ENCODE measurements at places on chromosomes 3 and 15. TPM values are rescaled to one million over a fixed set of nuclear protein-coding genes. Genes with fewer than 3 reads are reported as not detected.

The FANCD2OS gene
- total RNA-seq, result not detected

The MAPK6 gene
- 91.7 TPM for total RNA-seq

The TRIM59 gene
- total RNA-seq, result 24.5 TPM

The CHL1 gene
- total RNA-seq, result 32.5 TPM

The SLC28A1 gene
- not detected for total RNA-seq

The NANOGP8 gene
- 0.36 TPM for total RNA-seq

The MLF1 gene
- 20.2 TPM for total RNA-seq

The PHC3 gene
- 71.8 TPM for total RNA-seq

The MITF gene
- 15.7 TPM for total RNA-seq

DNA sequence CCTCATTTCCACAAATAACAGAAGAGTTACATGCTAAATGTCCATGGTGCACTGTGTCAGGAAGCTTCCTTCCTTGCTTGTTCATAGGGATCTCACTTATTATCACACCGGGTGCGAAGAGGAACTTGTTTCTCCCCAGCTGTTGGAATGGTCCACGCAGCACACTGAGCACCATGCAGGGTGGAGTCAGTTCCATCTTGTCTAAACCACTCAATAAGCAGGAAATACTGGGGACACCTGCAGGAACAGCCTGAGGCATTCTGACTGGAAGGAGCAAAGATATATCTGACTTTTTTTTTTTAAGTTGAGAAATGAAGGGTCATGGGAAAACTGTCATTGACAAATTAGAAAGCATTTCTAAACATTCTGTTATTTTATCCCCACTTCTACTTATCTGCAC, 70.0 kb upstream of the WDR72 start:
- DNase-seq, result no peak

DNA sequence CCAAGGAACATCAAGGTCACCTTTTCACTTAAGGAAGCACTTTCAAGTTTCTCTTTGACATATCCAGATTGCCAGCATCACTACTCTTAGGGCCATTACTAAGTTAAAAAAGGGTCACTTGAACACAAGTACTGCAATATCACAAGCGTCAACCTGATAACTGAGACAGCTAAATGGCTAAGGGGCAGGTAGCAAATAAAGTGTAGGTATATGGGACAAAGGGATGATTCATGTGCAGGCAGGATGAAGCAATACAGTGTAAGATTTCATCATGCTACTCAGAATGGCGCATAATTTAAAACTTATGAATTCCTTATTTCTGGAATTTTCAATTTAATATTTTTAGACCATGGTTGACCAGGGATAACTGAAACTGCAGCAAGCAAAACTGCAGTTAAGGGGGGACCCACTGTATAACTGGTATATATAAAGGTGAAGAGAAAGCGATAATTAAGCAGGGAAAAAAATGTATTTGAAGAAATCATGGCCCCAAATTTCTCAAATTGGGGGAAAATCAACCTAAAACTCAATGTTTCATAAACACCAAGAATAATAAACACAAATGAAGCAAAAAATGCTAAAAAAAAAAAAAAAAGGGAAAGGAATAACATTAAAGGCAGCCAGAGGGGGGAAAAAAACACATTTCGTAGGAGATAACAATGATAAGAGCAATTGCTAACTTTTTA, 13.1 kb downstream of the CCR1 start:
- no peak for DNase-seq

GRCh38 chr3:27342267-27342666, 26.9 kb downstream of the NEK10 start:
- DNase-seq, result no peak

GRCh38 chr3:74139648-74140047, 474.8 kb downstream of the CNTN3 start:
- DNase-seq, result no peak

- DNase-seq, result no peak
These were observed 3.1 kb downstream of the PPP1R2 start for GRCh38 chr3:195540027-195540426.

DNA sequence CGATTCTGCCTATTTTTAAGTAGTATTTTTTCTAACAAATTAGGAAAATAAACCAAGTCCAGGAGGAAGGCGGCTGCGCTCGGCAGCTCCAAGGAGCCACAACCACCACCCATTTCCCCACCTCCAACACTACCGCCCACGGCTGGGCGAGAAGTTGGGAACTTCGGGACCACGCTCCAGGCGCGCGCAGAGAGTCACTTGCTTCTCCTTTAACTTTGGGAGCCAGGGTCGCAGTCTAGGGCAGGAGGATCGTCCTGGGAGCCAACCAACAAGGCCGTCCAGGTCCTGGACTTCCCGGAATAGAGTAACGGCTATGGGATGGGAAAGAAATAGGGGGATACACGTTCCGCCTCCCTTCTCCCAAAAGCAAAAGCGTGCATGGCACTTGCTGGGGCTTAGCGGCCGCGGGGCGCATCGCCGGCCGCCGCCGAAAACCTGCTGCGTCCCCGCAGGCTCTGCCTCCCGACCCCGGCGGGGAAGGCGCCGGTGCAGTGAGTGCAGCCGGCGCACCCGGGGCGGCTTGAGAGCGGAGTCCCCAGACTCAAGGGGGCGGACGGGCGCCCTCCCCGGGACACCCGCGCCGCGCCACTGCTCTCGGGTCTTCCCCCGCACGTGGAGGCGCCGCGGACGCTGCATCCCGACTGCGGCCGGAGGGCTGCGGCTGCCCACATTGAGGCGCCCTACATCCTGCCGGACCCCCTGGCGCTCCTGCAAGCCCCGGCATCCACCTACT, 699 bp downstream of the MEGF11 start:
- no peak for DNase-seq

DNA sequence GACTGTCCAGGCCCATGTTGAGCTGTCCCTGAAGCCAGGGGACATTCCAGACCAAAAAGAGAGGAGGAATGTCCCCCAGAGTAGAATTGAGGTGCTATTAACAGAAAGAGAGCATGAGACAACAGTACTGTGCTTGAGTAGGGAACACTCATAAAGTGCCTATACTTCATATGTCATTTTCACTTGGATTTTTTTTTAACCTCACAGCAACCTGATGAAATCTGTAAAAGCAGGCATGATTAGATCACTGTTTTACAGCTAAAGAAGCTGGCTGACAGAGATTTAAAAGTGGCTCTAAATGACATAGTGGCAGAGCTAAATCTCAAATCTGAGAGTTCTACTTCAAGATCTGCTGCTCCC, 18.8 kb downstream of the PODXL2 start:
- DNase-seq, result no peak

GRCh38 chr15:83846847-83847246, 192.9 kb downstream of the ADAMTSL3 start:
- no peak for DNase-seq

- DNase-seq, result peak; percentile 28
These were observed 1.4 kb downstream of the DVL3 start for GRCh38 chr3:184156522-184156955.

GRCh38 chr3:129658110-129658843, 51.8 kb upstream of the PLXND1 start:
- DNase-seq, result no peak

- DNase-seq, result no peak
These were observed 27.8 kb downstream of the WNT7A start for GRCh38 chr3:13851997-13852637.

DNA sequence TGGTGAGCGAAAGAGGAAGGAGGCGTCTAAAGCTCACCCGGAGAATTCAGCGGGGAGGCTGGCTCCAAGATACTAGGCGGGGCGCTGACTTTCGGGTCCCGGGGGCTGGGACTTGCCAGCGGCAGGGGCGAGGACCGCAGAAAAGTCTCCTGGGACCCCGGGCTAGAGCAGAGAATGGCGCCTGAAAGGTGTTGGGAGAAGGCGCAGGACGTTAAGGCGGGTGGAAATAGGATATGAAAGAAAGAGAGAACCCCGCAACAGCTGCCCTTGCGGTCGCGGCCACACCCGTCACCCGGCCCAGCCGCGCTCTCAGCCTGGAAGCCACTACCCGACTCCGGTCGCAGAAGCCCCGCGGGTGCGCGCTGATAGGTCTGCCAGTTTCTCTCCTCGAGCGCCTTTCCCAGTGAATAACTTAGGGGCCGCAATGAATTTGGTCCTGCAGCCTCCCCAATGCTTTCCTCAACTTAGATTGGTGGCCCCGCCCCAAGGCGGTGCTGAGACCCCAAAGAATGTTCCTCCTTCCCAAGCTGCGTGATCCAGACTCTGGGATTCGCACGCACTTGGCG, 604 bp downstream of the LTK start:
- no peak for DNase-seq

GRCh38 chr3:5564278-5564666, 376.8 kb downstream of the EDEM1 start:
- no peak for DNase-seq

GRCh38 chr3:170760174-170760526, 109.8 kb downstream of the RPL22L1 start:
- no peak for DNase-seq

GRCh38 chr3:114558271-114558670, 264.4 kb downstream of the TIGIT start:
- no peak for DNase-seq

DNA sequence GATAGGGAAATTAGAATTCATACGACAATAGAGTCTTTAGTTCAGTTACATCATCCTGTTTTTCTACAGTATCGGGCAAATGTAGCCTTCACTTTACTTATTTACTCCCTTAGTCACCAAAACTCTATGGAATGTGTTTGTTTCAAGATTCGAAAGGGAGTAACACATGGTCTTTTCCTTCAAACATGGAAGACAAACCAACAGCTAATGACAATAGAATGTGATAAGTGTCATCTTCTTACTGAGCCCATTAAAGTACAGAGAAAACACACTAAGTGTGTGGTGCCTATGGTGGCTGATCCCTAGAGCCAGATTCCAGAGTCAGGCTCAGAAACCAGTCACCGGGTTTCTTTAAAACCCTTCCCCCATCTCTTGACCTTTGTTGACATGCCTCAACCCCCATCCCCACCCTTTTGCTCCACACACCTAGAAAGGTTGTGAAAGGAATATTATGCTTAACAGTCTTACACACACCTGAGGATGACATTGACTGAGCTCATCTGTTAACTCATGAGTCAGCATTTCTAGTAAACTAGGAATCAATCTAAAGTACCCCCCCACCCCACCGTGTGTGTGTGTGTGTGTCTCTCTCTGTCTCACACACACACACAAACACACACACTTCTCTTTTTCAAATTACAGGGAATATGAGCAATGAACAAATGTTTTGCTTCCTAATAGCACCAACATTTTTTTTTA, 549.6 kb upstream of the CCDC54 start:
- no peak for DNase-seq

DNA sequence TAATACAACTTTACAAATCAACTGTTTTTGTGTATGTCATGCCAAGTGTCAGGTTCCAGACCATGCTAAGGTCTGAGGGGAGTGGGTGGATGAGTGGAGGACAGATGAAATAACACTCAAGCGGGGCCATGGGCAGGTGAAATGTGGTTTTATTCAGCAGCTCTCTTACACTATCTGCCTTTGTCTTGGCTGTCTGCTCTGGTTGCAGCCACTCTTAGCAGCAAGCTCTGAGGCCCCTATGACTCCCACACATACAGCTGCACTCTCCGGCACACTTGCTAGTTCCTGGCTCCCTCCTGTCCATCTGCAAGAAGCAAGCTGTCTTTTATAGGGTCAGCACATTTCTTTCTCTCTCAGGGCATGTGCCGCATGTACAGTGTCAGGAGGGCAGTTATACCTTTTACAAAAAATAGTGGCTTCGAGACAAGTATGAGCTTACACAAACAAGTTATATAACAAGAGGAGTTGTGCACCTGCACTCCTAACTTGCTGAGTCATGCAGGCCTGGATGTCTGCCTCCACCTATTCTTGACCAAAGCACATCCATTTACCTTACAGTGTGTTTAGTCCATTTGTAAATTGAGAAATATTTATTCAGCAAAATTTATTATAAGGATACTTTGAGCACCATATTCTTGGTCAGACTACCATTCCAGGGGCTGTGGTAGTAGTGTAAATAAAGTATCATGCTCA, 683.7 kb upstream of the CBLB start:
- DNase-seq, result no peak

DNA sequence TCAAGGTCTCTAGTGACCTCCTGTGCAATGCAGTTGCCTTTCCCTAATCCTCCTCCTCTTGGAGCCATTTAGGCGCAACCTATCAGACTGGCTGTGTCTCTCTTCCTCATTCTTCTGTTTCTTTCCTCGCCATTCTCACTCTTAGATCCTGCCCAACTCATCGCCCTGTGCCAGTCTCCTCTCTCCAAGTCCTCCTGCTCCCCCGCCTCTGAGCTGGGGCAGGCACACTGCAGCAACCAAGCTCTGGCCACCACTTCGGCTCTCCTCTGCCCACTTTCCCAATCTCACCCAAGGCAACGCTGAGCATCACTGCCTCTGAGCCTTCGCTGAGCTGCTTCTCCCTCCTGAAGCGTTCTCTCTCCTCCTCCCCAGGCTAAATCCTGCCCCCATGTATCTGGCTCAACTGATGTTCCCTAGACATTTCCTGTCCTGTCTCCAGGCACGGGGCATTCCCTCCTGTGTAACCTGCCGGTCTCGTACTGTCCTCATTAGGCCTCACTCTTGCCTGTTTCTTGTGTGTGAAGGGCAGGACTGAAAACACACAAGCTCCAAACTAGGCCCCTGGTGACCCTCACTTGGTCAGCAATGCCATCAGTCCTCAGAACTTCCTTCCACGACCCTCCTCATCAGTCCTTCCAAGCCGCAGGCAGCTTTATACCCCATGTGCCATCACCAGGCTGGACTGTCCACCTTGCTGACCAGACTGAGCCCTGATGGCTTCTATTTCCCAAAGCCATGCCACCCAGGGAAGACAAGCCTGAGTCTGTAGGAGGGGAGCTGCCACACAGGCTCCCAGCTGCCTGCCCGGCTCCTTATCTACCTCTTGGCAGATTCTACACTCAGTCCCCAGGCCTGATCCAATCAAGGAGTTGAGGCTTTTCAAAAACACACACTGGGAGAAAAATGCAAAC, 85.6 kb downstream of the SEC22A start:
- no peak for DNase-seq

All from progenitor cell of endocrine pancreas (in vitro differentiated cells).